ENCODE measurements at places on chromosomes 2 and 18. TPM values are rescaled to one million over a fixed set of nuclear protein-coding genes. Genes with fewer than 3 reads are reported as not detected.

IGFBP5 gene
- total RNA-seq, result 522 TPM

ITPRIPL1 gene
- total RNA-seq, result 3.2 TPM

RGPD3 gene
- 0.29 TPM for total RNA-seq

MOGAT1 gene
- total RNA-seq, result not detected

CCDC74A gene
- 20.4 TPM for total RNA-seq

OR6B2 gene
- total RNA-seq, result not detected

C1QL2 gene
- not detected for total RNA-seq

IL1RN gene
- total RNA-seq, result 6.0 TPM

METTL8 gene
- total RNA-seq, result 9.3 TPM

SULT1C4 gene
- 55.4 TPM for total RNA-seq

STAM2 gene
- 33.7 TPM for total RNA-seq

All from metanephros (tissue), 2 donors.